ENCODE measurements at places on chromosomes 6 and 20.

GRCh38 chr20:58330249-58330648 lies 20.7 kb downstream of the RAB22A start:
- no peak for DNase-seq

DNA sequence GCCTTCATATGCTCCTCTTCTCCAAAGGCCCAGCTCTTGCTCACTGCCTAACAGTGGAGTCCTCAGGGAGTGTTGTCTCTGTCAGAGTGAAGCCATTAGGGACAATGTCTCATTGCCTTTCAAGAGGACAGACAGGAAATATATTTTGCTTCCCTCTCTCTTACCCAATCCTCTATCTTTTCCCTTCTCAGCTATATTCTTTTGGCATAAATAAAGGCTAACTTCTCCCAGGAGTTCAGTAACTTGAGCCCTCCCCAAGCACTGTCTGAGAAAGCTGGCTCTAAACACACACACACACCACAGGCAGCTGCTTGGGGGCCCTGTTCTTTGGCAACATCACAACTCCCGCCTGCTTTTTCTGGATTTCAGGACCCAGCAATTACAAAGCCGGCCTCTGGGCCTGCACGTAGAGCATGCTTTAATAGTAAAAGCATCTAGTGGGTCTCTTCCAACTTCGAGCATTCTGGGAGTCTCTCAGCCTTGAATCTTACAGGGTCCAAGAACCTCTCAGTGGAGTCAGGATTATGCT lies 34.7 kb upstream of the LAMA4 start:
- no peak for DNase-seq

DNA sequence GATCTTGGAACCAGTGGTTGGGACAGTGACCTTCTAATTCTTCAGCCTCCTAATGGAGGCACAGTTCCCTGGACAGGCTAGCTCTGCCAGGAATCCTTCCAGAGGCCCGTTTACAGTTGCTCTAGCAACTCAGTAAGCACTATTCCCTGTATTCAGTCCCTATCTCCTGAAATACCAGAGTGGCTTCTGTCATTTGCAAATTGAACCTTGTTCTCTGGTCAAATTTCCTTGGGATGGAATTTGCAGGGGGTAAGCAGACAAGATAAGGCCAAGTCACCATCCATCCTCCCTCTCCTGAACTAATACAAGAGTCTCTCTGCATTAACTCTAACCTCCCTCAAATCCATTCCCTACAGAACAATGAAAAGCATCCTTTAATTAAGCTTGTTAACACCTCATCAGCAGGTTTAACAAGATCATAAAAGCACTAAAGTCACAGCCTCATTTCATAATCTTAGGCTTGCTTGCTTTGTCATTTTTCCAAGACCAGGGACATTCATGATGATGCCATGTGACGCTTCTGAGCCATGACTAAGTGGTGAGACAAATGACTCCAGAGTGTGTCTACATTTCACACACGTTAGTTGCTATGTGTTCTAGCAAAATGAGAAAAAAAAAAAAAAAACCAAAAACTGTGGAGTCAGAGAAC lies 37.1 kb downstream of the SLC22A23 start:
- no peak for DNase-seq

DNA sequence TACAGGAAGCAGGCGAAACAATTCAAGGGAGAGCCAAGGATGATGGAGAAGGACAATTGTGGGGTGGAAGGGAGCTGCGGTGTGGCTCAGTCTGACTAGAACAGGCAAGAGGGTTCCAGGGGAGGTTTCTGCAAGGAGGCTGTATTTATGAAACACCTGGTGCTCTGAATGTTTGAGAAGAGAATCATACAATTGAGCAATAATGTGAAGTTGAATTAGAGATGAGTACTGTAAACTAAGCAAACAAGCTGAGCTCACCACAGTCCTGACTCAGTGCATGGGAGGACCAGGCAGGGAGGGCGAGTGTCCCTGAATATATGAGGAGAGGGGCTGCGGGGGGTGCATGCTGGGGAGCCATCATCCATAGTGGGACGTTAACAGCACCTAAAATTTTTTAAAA lies 279.7 kb downstream of the KIF16B start:
- DNase-seq = no peak

DNA sequence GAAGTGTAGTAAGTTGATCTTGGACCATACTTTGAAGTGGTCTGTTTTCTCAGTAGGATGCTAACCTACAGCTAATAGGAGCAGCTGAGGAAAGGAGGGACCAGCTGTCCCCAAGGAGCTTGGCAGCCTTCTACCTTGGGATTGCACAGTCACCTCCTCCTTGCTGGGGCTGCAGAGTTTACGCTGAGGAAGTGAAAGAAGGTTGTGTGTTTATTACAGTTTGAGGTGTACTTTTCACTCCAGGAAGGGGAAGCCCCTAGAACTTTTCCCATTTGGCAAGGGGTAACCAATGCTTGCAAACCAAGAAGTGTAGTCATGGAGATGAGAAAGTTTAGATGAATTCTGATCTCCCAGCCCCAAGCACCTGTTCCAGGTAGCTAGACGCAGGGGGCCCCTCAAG lies 58.8 kb downstream of the BMP6 start:
- DNase-seq = no peak

GRCh38 chr6:129903082-129903481 lies 42.0 kb upstream of the TMEM244 start:
- DNase-seq = no peak

- no peak for DNase-seq
Observed at GRCh38 chr6:147689398-147689797, 180.9 kb downstream of the SAMD5 start.

Data from stimulated activated CD4-positive, alpha-beta T cell treated with anti-CD3 and anti-CD28 coated beads, Interleukin-15, amount 100 ng/mL, for 24 hours (primary cell).